ENCODE measurements at places on chromosomes 16 and 17.

DNA sequence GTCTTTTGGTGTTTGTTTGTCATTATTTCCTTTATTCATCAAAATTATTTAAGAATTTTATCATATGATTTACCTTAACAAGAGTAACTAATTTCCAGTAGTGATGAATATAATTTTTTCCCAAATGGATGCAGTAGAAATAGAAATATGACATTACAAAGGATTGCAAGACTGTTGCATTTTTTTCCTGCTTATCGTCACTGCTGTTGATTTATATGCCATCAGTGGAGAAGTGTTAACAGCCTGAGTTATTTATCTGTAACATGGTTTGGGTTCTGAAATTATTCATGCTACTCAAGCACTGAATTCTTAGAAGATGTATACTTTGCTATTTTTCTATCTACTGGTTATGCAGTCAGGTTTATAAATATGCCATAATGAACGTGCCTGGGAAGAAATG lies 68.6 kb downstream of the TMEM100 start:
- no peak for DNase-seq

GRCh38 chr17:3543453-3543852 lies 14.2 kb downstream of the TRPV3 start:
- no peak for DNase-seq

- no peak for DNase-seq
Observed at GRCh38 chr17:70804161-70804560, 634.8 kb downstream of the KCNJ2 start.

- DNase-seq, result no peak
Observed at GRCh38 chr16:16083421-16084156, 134.2 kb downstream of the ABCC1 start.

- DNase-seq, result peak; percentile 45
Observed at GRCh38 chr17:49230636-49231562, at the start of gene PHOSPHO1. Gene PHOSPHO1, minus strand, starts transcription at chr17:49230787. Its CDS starts 4,096 bp downstream, at chr17:49226691.

GRCh38 chr17:69857412-69857835 lies 217.6 kb upstream of the KCNJ16 start:
- no peak for DNase-seq

DNA sequence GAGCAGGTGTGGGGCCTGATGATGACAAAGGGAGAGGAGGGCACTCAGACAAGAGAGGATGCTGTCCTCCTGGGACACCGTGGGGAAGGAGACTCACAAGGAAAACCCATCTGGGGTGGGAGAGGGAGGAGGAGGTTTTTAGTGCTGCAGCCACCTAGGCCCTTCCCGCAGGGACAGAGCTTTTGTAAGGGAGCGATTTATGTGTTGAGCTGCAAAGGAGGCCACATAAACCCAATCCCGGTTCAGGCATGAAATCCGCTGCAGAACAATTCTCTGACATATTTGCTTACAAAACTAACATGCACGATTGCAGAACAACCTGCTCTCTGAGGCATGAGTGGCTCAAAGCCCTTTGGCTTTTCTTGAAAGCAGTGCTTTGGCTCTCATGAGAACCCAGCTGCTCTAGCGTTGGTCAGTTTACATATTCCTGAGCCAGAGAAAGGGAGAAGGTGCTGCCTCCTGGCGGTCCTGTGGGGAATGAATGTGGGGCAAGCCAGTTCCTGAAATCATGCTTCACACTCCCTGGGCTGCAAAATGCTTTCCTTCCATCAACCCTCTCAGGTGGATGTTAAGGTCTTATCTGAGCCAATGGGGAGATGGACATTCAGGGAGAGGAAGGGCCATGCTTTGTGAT lies 122.4 kb upstream of the NLRP1 start:
- DNase-seq, result peak; percentile 51

- no peak for DNase-seq
Observed at GRCh38 chr17:16491131-16491702, 776 bp downstream of the LRRC75A start.

GRCh38 chr17:73743518-73744201 lies 99.4 kb upstream of the SDK2 start:
- no peak for DNase-seq

GRCh38 chr16:74950511-74950910 lies 34.4 kb downstream of the WDR59 start:
- no peak for DNase-seq

DNA sequence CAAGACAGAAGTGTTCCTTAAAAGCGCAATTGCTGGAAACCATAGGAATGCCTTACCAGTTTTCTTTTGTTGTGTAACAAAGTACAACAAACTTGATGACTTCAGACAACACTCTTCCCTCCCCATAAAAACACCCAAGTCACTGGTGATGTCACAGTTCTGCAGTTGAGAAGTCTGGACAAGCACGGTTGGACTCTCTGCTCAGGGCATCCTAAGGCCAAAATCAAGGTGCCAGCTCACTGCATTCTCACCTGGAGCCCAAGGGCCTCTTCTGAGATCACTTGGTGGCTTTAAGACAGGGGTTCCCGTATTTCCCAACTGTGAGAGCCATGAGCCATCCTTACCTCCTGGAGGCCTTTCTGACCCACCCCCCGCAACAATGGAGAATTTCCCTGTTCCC lies 45.6 kb upstream of the MEAK7 start:
- DNase-seq, result no peak

- DNase-seq, result no peak
Observed at GRCh38 chr17:18991531-18992315, 12.8 kb downstream of the FAM83G start.

DNA sequence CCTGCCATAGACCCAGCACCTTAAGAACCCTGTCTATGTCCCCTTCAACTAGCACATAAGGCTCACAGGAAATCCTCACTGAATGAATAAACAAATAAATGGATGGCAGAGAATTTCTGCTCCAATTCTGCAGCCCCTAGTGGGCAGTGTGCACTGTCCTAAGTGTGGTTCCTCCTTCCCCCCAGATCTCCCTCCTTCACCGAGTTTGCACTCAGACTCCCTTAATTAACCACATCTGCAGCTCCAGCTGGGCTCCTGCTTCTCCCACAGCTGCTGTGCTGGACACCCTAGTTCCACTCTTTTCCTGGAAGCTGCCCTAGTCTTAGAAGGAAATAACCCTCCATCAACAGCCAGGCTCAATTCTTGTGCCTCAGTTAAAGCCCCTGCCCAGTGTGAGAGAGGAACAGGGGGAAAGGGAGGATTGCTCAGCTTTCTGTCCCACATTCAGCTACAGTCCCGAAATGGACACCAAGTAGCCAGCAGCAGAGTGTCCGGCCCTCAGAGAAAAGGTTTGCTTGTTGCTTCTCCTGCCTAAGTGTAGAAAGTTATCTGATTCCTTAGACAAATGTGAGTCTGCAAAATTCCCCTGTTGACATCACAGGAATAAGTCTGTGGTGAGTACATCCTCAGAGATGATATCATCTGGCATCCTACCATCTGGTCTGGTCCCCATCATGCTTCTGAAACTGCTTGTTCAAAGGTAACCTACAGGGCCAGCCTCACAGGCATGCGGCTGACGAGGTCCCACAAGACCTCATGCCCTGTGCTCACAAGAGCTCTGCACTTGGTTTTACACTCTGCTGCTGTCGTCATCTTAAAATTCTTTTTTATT lies 12.3 kb downstream of the LRRC3C start:
- no peak for DNase-seq

DNA sequence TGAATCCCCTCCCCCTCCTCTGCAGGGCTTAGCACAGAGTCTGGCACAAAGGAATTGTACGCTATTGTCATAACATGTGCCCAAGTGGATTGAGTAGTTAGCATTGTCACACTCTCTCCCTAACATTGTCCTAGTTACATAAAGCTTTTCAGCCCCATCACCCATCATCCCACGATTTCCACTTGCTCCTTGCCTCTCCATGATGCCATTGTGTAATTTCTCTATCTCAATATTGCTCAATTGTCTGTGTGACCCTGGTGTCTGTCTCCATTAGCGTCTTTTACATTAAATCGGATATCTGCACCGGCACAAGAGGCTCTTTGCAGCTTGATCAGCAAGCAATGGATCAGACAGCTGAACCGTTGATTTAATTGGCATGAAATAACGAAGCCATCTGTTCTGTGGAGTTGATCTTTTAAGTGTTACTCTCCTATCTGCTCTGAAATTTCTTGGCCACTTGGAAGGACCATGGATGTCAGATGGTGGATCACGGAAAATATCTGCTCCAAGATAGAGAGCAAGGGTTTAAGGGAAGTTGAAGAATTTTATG lies 77.0 kb upstream of the HS3ST4 start:
- no peak for DNase-seq

DNA sequence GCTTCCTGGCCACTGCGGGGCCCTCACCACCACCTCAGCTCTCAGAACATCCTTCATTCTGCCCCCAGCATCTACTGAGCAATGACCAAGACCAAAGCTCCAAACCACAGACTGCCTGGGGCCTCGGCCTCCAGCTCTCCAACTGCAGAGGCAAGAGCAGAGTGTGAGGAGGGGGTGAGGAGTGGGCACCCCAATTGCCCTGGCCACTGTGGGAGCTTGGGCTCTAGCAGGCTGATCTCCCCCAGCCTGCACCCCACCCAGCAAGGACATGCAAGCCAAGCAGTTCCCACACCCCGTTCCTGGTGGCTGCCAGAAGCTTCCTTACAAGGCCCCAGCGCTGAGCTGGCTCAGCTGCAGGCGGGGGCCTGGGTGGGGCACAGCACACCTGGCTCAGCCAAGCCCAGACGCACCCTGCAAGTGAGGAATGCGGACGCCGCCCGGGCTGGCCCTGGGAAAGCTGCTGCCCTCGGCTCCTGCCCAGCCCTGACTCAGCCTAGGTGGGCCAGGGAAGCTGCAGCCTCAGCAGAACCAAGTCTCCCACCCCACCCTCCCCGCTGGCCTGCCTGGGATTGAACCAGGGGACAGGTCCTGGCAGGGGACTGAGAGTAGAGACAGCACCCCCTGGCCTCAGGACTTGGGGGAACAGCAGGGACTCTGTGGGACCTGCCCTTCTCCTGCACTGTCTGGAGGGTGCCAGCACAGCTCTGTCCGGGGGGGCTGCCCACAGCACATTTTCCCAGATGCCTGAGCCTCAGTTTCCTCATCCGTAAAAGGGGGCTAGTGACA lies 29.7 kb upstream of the KRT17 start:
- no peak for DNase-seq

DNA sequence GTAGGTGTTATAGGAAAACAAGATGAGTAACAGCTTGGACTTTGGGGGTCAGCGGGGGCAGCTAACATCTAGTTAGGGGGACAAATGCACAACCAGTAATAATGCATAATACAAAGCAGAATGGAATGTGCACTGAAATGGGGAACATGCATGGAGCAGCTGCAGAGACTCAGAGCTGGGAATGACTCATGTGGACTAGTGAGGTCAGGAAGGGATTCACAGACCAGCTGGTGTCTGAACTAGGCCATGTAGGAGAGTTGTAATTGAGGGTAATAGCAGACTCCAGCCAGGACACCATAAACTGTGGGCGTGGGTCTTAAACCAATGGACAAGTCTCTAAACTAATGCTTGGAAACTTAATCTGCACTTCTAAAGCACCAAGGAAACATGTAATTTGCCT lies 176.8 kb upstream of the ASIC2 start:
- DNase-seq, result no peak

DNA sequence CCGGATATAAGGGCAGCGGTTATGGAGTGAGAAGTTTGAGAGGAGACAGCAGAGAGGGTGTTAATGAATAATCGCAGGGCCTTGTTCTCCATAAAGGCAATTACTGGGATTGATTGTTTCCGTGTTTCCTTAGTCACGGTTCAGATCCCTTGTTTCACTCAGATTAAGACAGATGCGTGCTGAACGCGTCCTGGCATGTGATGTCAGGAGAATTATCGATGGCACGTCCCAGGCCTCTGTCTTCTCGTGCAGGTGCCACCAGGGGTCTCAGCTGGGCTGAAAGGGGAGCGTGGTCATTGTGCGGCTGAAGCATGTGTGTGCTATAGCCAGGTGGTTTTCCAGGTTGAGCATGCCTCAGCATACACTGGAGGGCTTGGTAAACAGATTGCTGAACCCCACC lies 142.4 kb upstream of the NOL11 start:
- peak; percentile 15 for DNase-seq

- DNase-seq, result no peak
Observed at GRCh38 chr16:69562813-69563212, 3.0 kb upstream of the NFAT5 start.

- DNase-seq, result no peak
Observed at GRCh38 chr17:17987901-17988300, 15.2 kb downstream of the DRC3 start.

- no peak for DNase-seq
Observed at GRCh38 chr16:7303052-7303610, 29.5 kb upstream of the RBFOX1 start.

DNA sequence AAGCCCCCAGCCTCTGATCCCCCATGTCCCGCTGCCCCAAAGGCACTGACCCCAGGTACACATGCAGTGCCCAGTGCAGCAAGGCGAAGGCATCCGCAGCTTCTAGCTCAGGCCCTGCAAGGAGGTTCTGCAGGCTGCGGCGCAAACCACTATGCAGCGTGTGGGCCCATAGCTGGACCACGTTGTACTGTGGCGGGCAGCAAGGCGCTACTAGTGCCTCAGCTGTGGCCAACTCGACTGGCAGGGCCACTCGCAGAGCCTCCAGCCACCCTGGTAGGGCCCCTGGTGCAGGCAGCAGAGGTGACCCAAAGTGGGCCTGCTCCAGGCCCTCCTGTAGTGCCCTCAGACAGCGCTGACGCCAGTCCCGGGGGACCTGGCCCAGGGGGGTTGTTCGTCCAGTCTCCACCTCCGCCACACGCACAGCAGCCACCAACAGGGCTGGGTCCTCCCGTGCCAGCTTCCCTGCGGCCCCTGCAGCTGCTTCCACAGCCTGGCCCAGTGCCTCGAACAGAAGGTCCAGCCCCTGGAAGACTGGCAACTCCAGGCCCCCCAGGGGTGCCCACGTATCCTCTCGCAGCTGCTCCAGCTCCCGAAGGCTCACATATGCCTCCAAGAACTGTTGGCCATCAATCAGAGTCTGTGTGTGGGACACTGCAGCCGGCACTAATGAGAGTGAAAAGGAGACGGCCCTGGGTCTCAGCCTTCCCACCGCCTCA lies 2.6 kb downstream of the EXOC3L1 start:
- no peak for DNase-seq
